Myometrial cell (primary cell): ENCODE measurements at places on chromosomes 11 and 22. TPM values are rescaled to one million over a fixed set of nuclear protein-coding genes. Genes with fewer than 3 reads are reported as not detected.

Gene CLMP
- 64.6 and 110 TPM in 2 replicates for total RNA-seq

Gene RAB30
- 1.2 and 4.1 TPM in 2 replicates for total RNA-seq

Gene BCO2
- total RNA-seq, result 3.7 and 7.1 TPM in 2 replicates

Gene DDI1
- total RNA-seq, result not detected in 2 replicates

Gene NDUFA6
- 70.2 and 84.5 TPM in 2 replicates for total RNA-seq

Gene MUC2
- not detected in 2 replicates for total RNA-seq

Gene CCDC116
- not detected in 2 replicates for total RNA-seq

Gene AGBL2
- total RNA-seq, result 0.86 and 10.3 TPM in 2 replicates

Gene HOATZ
- not detected in 2 replicates for total RNA-seq

Gene CATSPERZ
- total RNA-seq, result not detected in 2 replicates

Gene GAL3ST1
- total RNA-seq, result 0.18 and 0.29 TPM in 2 replicates

Gene OR52I2
- total RNA-seq, result not detected in 2 replicates

Gene CRYBB3
- total RNA-seq, result not detected in 2 replicates

Gene TMPRSS13
- total RNA-seq, result not detected in 2 replicates

Gene TYR
- not detected in 2 replicates for total RNA-seq

Gene SLC22A8
- total RNA-seq, result not detected in 2 replicates

Gene LYVE1
- total RNA-seq, result not detected in 2 replicates

Gene OR52A1
- not detected in 2 replicates for total RNA-seq

Gene MCAM
- 77.6 and 86.5 TPM in 2 replicates for total RNA-seq

Gene CST6
- total RNA-seq, result not detected in 2 replicates

Gene ARL2
- total RNA-seq, result 128 and 169 TPM in 2 replicates

Gene SLC35E4
- 9.2 and 10.5 TPM in 2 replicates for total RNA-seq

Gene KRTAP5-7
- total RNA-seq, result not detected in 2 replicates

Gene APOBEC3B
- total RNA-seq, result 28.5 and 29.6 TPM in 2 replicates

Gene EPS8L2
- total RNA-seq, result 31.1 and 40.8 TPM in 2 replicates

Gene MAPK11
- total RNA-seq, result 14.4 and 26.8 TPM in 2 replicates

Gene CRYAB
- 11.7 and 27.1 TPM in 2 replicates for total RNA-seq

Gene SULT4A1
- total RNA-seq, result not detected in 2 replicates

Gene DRD4
- not detected in 2 replicates for total RNA-seq

Gene TMPRSS4
- total RNA-seq, result not detected in 2 replicates

Gene DDTL
- total RNA-seq, result not detected in 2 replicates

Gene ABCG4
- under 0.01 and 0.29 TPM in 2 replicates for total RNA-seq
